Endodermal cell (in vitro differentiated cells): ENCODE measurements at places on chromosomes 2 and 18. TPM values are rescaled to one million over a fixed set of nuclear protein-coding genes. Genes with fewer than 3 reads are reported as not detected.
A peak's percentile ranks its signal among the peaks of the same experiment; 100 is the strongest.

GRCh38 chr2:230665263-230665691 lies 47.4 kb upstream of the CAB39 start:
- H3K4me3 ChIP-seq = no peak overlapping the region
- peaks cover 11% of the 10 kb centered on the region for H3K4me1 ChIP-seq
- peaks cover 4% of the 10 kb centered on the region for H3K27me3 ChIP-seq
- DNase-seq = no peak

- H3K27ac ChIP-seq = no peak overlapping the region
- DNase-seq = no peak
- peaks cover 5% of the 10 kb centered on the region for H3K4me1 ChIP-seq
- no peaks in the 10 kb centered on the region for H3K36me3 ChIP-seq
- H3K4me3 ChIP-seq = no peak overlapping the region
These were observed 208.0 kb downstream of the GALR1 start for GRCh38 chr18:77457681-77458080.

- no peaks in the 10 kb centered on the region for H3K27me3 ChIP-seq
- H3K4me1 ChIP-seq = no peaks in the 10 kb centered on the region
- no peaks in the 10 kb centered on the region for H3K36me3 ChIP-seq
- H3K4me3 ChIP-seq = no peak overlapping the region
- H3K27ac ChIP-seq = no peak overlapping the region
These were observed 114.8 kb downstream of the GAREM1 start for GRCh38 chr18:32355896-32356295.

The CNGA3 gene
- total RNA-seq = 0.16 and 0.33 TPM in 2 replicates

The CNDP1 gene
- total RNA-seq = 0.21 to 0.42 TPM in 2 of 3 replicates, not detected in the other

The ZNF385B gene
- total RNA-seq = 11.1 to 18.1 TPM (median 13.7 TPM) in 3 replicates

The ANKRD36B gene
- total RNA-seq = 30.7 and 41.8 TPM in 2 replicates

DNA sequence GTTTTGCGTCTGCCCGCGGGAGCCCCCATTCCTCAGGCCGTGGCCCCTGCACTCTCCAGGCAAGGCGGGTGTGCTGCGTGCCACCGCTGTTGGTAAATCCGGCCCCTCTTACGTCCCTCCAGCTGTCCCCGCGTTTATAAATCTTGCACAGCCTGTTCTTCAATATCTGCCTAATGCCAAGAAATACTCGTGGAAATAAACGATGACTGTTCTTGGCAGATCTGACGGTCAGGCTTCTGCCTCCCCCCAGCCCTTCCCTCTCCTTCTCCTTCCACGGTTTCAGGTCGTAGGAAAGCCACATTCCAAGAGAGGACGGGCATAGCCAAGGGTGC lies 20.5 kb downstream of the ODC1 start:
- H3K27me3 ChIP-seq = no peaks in the 10 kb centered on the region
- no peak for DNase-seq
- peak overlapping the region; percentile 49 for H3K27ac ChIP-seq

GRCh38 chr2:54417577-54417976 lies 38.5 kb upstream of the SPTBN1 start:
- no peaks in the 10 kb centered on the region for H3K27me3 ChIP-seq
- H3K36me3 ChIP-seq = no peaks in the 10 kb centered on the region
- no peaks in the 10 kb centered on the region for H3K4me1 ChIP-seq

DNA sequence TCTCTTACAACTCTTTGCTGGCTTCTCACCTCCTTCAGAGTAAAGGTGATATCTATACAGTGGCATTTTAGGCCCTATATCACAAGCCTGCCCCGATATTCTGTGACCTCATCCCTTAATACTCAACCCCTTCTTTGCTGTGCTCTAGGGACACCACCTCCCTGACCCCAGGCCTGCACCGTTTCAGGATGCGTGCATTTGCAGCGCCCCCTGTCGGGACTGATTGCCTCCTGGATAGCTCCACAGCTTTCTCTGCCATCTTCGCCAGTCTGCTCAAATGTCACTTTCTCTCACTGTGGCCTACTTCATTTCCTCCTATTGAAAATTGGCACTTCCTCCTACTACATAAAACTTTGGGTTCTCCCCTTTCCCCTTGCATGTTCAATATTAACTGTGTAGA lies 289.6 kb downstream of the SOCS6 start:
- no peaks in the 10 kb centered on the region for H3K27me3 ChIP-seq
- H3K4me1 ChIP-seq = no peaks in the 10 kb centered on the region
- DNase-seq = peak; percentile 93

DNA sequence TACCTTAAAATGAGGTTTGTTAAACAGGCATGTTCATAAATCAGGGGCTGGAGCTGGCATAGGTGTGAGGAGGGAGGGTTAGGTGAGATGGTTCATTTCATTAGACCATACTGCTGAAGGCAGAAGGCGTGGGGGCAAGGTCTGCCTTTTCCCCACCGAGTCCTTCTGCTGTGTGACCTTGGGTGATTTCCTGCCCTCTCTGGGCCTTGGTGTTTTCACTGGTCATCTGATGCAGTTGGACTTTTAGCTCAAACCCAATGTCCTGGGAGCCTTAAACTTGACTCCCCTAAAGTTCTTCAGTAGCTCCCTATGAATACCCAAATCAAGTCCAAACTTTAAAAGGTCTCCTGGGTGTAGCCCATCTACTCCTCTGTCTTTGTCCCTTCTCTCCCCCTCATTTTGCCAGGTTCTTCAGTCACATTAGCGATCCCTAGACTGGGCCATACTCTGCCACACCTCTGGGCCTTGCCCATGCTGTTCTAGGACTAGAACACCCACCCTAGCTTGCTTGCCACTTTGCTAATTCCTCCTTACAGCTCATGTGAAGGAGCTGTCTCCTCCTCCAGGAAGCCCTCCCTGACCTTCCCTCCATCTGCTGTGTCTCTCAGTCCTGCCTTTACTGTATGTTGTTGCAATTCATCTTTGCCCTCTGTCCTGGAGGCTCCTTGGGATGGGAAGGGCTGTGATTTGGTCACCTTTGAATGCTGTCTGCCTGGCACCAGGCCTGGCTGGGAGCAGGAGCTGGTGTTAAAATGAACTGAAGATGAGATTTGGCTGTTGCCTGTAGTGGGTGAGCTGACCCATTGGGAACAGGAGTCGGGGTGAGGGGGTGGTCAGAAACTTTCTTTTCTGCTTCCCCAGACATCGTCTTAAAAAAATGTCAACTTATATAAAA lies 85.4 kb upstream of the HS6ST1 start:
- H3K27me3 ChIP-seq = no peaks in the 10 kb centered on the region
- H3K27ac ChIP-seq = no peak overlapping the region
- no peak overlapping the region for H3K4me3 ChIP-seq

GRCh38 chr2:101398116-101398821 lies 11.0 kb upstream of the CREG2 start:
- DNase-seq = no peak
- H3K4me1 ChIP-seq = no peaks in the 10 kb centered on the region
- H3K27ac ChIP-seq = no peak overlapping the region
- H3K4me3 ChIP-seq = no peak overlapping the region
- H3K27me3 ChIP-seq = no peaks in the 10 kb centered on the region
- no peaks in the 10 kb centered on the region for H3K36me3 ChIP-seq

GRCh38 chr2:201931951-201932350 lies 101.7 kb upstream of the FZD7 start:
- no peak overlapping the region for H3K4me3 ChIP-seq
- no peak overlapping the region for H3K27ac ChIP-seq
- peak; percentile 47 for DNase-seq

- peaks cover 16% of the 10 kb centered on the region for H3K4me1 ChIP-seq
- DNase-seq = peak; percentile 64
- no peak overlapping the region for H3K27ac ChIP-seq
- H3K36me3 ChIP-seq = no peaks in the 10 kb centered on the region
These were observed 68.6 kb downstream of the CAMKMT start for GRCh38 chr2:44430342-44430741.

- no peak overlapping the region for H3K27ac ChIP-seq
- H3K27me3 ChIP-seq = no peaks in the 10 kb centered on the region
- DNase-seq = peak; percentile 59
- H3K36me3 ChIP-seq = no peaks in the 10 kb centered on the region
- H3K4me1 ChIP-seq = peaks cover 3% of the 10 kb centered on the region
These were observed 97.7 kb downstream of the GYPC start for GRCh38 chr2:126753501-126754212.

- H3K27ac ChIP-seq = no peak overlapping the region
- H3K4me1 ChIP-seq = peaks cover 5% of the 10 kb centered on the region
- no peak for DNase-seq
These were observed 2.4 kb downstream of the MTCL1 start for GRCh38 chr18:8707556-8708300.

DNA sequence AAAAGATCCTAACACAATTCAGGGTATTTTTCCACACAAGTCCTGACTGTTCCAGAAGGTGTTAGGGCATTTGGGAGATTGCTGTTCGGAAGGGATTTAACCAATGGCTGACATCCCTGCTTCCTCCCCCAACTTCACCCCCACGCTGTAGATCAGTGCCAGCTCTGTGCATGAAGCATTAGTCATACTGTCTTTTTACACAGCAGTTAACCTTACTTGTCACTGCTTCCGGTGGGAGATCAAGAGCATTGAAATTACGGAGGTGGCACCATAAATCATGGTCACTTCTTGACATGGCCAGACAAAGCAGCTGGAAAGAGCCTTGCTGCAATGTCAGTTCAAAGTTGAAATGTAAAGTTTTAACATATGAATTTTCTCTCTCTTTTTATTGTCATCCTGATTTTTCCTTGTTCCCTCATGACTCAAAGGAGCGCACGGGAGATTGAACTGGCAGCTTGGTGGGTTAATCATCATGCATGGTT lies 70.2 kb downstream of the HRH4 start:
- no peak for DNase-seq
- no peak overlapping the region for H3K27ac ChIP-seq
- H3K4me3 ChIP-seq = no peak overlapping the region
- H3K36me3 ChIP-seq = no peaks in the 10 kb centered on the region
- no peaks in the 10 kb centered on the region for H3K4me1 ChIP-seq
- H3K27me3 ChIP-seq = no peaks in the 10 kb centered on the region

The IKZF2 gene
- 3.9 to 7.2 TPM (median 4.7 TPM) in 3 replicates for total RNA-seq

DNA sequence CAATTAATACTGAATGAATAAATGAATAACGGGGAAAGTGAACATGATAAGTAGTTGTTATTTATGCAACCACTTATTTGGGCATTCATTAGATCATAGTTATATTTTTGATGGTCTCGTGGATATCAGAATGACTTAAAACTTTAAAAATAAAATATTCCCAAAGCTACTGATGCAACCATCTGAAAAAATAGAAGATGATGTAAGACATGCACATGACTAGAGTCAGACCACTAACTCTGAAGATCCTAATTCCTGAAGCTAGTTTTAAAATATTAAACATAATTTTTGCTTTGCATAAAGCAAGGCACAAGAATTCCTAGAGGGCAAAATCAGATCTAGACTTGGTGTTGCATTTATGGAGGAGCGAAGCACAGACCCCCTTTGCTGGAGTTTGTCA lies 616.1 kb downstream of the IRS1 start:
- no peaks in the 10 kb centered on the region for H3K36me3 ChIP-seq
- H3K27ac ChIP-seq = no peak overlapping the region
- no peaks in the 10 kb centered on the region for H3K4me1 ChIP-seq

The CNTNAP5 gene
- 4.4 to 8.2 TPM (median 5.9 TPM) in 3 replicates for total RNA-seq
